ENCODE measurements at places on chromosomes 11 and 22. TPM values are rescaled to one million over a fixed set of nuclear protein-coding genes. Genes with fewer than 3 reads are reported as not detected.

DNA sequence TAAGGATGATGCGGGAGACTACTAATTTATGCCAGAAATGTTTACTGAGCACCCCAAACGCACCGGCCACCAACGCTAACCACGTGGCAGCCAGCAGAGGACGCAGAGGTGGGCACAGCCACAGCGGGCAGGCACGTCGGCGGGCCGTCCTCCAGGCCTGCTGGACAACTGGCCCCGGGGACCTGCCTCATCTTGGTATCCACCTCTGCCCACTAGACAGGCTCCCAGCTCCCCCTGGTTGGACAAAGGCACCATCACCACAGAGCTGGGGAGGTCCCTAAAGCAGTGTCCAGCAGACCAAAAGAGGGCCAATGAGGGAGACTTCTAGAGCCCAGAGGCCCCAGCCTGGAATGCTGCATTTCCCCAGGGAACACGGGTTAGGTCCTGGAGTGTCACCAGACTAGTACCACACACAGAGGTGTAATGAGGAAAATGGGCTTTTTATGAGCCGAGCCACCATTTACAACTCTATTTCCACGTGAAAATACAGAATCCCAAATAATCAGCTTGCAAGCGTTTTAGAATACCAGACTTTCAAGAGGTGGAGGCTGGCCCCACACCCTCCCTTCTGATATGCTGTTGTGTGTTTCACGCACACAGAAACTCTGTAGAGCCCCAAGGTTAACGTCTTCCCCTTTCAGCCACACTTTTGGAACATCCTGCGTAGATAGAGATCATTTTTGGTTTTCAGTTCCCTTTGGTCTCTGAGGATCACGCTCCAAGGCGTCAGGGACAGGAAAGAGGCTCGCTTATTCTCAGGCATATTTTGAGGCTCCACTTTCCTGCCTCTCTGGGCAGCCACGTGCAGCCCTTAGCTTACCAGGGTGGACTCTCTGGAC is 23.7 kb upstream of the BID start:
- DNase-seq = no peak

The APOL4 gene
- total RNA-seq = 0.65 TPM

DNA sequence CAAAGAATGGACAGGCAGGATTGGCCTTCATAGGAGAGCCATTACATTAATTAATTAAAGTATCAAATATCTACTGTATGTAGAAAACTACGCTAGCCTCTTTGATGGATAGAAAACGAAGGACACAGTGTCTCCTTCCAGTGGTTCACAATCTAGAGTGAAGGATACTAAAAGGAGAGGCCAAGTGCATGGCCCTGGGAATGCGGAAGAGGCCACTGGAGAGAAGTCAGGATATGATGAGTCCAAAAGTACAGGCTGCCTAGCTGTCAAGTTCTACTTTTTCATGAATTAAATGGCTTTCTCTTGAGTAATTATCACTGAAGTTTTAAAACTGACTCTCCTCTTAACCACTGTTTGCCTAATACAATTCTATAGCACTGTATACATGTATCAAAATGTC is 41.9 kb downstream of the ATG16L2 start:
- DNase-seq = no peak

The P2RX6 gene
- 1.0 TPM for total RNA-seq

DNA sequence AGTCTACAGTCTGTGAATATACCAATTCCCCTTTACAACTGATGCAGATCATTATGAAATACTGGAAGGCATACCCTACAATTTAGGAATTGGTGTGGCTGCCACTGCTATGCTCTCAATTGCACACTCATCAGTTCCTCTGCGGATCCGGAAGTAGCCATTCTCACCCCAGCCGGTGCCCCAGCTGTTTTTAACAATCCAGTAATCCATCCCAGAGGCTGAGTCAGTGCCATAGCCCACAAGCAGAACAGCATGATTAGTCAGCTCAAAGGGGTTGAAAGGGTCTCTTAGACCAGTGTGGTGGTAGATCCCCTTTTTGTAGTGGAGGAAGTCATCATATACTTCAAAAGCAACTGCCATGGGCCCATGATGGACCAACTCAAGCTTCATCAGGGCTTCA is 43.6 kb downstream of the CTSC start:
- DNase-seq = no peak

All from HT-29 (cell line).